ENCODE measurements at places on chromosomes 1 and 21.

DNA sequence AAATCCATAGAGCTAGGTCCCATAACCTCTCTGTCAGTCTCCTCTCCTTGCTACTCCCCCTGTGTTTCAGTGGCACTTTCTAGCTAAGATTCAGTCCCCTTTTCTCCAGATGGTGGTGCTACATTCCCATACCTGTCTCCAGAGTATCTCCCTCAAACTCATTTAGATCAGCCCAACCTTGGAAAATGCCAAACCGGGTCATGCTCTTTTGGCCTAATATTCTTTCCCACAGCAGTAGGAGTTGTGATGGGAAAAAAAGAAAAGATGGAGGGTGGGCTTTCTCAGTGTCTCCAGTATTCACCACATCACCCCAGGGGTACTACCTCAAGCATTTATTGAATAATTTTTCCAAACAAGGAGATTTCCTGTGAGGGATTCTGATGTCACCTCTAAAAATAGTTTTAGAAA, 3.2 kb upstream of the RXFP4 start:
- no peak for DNase-seq

GRCh38 chr21:27323331-27323730, 356.4 kb upstream of the ADAMTS5 start:
- DNase-seq: no peak

DNA sequence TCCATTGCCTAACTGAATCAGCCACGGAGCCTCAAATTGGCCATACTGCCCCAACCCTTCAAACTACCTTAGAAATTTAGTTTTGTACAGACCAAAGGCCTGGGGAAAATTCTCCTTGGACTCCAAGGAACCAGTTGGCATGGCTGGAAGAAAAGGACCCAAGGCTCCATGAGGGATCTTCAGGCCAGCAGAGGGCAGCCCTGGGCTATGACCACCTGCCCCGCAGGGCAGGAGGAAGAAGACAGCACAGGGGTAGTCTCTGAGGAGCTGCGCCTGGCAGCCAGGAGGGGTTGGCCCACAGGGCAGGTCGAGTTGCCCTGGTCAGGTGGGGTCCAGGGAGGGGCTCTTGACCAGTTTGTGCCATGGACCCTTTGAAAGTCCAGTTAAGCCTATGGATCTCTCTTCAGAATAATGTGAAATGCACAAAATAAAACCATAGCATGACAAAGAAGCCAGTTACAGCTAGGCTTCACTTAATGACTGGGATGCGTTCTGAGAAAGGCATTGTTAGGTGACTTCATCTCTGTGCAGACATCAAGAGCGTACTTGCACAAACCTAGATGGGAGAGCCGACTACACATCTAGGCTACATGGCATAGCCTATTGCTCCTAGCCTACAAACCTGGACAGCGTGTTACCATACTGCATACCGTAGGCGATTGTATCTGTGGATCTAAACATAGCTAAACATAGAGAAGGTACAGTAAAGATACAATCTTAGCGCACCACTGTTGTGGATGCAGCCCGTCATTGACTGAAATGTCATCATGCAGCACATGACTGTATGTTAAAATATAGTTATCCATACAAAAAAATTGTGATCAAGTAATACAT, 26.1 kb downstream of the CACNA1S start:
- peak; percentile 62 for DNase-seq

DNA sequence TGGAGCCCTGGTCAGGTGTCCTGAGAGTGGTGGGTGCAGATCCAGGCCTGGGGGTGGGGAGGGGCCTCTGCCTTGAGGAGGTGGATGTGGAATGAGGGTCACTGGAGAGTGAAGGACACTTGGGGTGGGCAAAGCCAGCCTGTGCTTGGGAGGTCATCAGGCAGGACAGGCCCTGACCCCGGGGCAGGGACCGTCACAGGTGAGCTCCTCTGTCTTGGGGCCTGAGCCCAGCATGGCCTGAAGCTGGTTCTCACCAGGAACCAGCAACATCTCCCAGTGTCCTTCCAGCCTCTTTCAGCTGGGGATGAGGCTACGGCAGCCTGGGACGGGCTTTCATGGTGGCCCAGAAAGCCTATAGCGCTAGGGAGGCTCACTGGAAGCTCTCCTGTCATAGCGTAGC, 831 bp upstream of the KRTAP10-2 start:
- peak; percentile 7 for DNase-seq

DNA sequence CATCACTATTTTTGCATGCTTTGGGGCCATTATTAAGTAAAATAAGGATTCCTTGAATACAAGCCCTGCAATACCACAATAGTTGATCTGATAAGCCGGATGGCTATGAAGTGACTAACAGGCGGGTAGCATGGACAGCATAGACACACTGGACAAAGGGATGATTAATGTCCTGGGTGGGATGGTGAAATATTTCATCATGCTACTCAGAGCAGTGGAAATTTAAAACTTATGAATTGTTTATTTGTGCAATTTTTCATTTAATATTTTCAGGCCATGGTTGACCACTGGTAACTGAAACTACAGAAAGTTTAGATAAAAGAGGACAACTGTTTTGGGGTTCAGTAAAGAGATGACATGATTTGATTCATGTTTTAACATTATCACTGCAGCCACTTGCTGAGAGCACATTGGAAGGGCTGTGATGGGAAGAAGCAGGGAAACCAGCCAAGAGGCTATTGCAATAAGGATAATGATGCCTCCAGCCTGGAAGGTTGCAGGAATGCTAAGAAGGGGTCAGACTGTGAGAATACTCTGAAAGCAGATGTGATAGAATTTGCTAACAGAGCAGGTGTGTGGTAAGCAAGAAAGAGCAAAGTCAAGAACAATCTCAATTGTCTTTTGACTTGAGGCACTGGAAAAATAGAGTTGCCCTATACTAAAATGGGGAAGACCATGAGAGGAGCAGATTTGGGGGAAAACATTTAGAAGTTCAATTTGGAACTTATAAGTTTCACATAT, 62.5 kb upstream of the TNFSF4 start:
- no peak for DNase-seq

DNA sequence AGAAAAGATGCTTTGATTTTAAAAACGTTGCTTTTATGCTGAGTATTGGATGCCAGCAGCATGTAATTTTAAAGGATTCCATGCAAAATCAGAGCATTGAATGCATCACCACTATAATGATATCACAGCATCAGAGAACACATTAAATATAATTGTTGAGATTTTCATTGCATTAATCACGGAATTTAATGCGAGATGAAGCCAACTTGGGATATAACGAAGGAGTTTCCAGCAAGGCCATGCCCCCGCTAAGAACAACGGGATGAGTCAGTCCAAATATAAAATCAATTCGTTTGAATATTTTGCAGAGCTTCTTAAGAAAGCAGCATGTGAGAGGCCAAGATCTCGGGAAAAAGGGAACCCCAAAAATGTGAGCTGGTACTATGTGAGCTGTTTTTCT, 423.4 kb upstream of the CHRM3 start:
- no peak for DNase-seq

DNA sequence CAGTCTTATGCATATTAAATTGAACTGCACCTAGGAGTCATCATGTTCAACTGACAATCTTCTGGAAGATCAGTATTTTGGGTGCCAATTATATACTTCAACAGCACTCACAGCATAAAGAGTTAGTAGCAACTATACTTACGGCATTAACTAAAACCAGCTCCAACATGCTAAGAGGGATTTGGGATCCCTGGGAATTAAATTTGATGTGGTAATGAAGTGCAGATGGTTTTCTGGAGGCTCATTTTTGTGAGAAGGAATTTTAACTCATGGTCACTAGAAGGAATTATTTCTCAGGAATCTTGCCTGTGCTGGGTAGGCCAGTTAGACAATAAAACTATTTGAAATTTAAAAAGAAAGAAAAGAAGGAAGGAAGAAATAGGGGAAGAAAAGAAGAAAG, 18.3 kb downstream of the IFI44 start:
- DNase-seq: no peak

GRCh38 chr1:78227705-78228635, 182.2 kb downstream of the GIPC2 start:
- no peak for DNase-seq

GRCh38 chr1:41925712-41926111, 7.0 kb upstream of the HIVEP3 start:
- no peak for DNase-seq

DNA sequence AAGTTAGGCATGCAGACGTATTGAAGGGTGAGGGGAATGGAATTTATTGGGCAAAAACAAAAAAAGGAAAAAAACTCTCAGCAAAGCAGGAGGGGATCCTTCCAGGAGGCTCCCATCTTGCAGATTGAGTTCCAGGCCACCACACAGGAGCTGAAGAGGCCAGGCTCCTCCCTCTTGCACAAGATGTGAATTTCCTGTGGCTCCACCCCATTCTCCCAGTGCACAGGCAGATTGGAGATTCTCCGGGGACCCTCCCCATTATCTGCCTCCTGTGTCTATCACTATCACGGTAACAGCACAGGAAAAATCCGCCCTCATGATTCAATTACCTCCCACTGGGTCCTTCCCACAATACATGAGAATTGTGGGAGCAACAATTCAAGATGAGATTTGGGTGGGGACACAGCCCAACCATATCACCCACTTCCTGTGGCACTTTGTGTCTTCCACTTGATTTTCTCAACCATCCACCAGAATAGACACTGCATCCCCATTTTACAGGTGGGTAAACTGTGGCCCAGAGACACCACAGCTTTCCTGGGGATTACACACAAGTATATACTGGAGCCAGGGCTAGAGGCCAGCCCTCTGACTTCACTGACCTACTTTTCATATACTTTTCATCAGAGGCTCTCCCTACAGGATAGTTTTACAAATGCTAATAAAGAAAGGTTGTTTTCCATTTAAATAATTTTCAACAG, 18.9 kb upstream of the COL6A1 start:
- DNase-seq: no peak

DNA sequence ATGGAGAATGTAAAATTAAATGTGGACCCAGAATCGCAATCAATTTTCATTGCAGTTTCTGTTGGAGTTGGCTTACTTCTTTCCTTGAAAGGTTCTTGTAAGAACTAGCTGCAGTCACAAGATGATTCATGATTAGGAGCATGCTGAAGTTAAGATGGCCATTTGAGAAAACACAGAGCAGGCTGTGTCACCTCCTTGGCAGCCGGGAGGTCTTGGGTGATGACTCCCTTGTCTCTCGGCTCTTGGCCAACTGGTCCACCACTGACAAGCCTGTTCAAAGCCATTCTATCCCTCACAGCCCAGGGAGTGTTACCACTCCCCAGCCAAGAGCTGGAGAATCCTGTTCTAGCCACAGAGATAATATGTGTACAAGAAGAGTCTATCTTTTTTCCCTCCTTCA, 40.6 kb downstream of the OPTC start:
- DNase-seq: no peak

DNA sequence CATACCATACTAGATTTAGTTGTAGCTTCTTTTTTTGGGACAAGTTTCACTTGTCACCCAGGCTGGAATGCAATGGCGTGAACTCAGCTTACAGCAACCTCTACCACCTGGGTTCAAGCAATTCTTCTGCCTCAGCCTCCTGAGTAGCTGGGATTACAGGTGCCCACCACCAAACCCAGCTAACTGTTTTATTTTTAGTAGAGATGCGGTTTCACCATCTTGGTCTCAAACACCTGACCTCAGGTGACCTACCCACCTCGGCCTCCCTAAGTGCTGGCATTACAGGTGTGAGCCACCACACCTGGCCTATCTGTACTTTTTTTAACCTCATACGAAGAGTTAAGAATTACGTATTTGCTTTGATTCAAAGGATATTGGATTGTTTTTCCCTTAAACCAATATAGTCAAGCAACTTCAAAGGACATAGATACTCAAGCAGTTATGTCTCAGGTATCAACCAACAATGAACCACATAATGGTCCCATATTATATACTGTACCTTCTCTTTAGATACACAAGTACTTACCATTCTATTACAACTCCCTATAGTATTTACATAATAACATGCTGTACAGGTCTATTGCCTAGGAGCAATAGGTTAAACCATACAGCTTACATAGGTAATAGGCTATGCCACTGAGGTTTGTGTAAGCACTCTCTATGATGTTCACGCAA, 7.5 kb downstream of the HMGN1 start:
- no peak for DNase-seq

DNA sequence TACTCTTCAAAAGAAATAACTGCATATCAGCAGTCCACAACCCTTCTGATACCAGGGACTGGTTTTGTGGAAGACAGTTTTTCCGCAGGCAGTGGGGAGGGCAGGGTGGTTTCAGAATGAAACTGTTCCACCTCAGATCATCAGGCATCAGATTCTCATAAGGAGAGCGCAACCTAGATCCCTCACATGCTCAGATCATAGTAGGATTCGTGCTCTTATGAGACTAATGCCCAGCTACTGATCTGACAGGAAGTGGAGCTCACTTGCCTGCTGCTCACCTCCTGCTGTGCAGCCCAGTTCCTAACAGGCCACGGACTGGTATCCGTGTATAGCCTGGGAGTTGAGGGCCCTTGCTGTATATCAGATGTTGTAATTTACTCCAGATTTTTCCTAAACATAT, 11.5 kb downstream of the RO60 start:
- peak; percentile 39 for DNase-seq

DNA sequence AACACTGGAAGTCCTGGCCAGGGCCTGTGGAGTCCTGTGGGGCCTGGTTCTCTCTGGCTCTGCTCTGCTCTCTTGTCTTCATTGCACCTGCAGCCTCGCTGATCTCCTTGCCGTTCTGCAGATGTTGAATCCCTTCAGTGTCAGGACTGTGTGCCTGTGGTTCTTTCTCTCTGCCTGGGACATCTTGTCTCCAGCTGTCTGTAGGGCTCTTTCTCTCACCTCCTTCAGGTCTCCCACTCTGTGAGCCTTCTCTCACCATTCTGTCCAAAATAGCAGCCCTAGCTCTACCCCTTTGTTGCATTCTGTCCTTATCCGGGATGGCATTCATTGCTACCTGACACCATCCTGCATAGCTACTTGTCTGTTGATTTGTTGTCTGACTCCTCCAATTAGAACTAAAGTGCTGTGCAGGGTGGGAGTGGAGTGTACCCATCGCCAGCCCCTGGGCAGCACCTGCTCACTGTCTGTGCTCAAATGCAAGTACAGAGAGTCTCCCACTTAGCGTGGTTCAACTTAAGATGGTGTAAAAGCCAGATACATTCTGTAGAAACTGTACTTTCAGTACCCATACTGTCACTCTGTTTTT, 8.9 kb downstream of the PGBD2 start:
- no peak for DNase-seq

DNA sequence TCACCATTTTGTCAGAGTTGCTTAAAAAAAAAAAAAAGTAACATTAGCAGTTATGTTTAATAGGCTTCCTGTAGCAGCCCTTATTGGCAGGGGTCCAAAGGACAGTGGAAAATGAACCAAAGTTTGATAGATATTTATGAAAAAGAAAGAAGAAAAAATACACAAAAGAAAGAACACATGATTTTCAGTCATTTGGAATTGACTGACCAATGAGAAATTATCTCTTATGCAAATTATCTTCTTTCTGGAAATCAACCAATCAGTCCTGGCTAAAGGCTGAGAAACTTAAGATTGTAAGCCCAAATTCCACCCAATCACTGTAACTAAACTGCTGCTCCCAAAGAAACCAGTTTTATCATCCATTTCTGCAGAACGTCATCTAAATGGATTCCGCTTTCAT, 282.4 kb downstream of the TM2D1 start:
- DNase-seq: no peak

DNA sequence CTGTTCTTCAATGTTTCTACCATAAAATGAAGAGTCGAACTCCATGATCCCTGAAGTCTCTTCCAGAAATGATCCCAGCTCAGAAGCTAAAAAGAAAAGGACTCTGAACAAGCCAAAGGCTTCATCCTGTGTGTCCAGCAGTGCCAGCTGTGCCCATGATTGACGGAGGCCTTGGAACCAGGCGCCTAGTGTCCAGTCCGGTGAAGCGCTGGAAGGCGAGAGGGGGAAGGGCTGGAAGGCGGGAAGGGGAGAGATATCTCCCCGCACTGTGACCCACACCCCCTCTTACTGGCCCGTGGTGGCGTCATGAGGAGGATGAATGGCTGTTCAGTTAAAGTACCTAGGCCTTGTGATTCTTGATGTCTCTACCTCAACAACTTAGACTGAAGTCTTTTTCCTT, 10.4 kb upstream of the PLEKHA6 start:
- peak; percentile 5 for DNase-seq

All from stimulated activated CD8-positive, alpha-beta memory T cell treated with anti-CD3 and anti-CD28 coated beads, Interleukin-4, amount 100 ng/mL, for 48 hours (primary cell).